ENCODE measurements at places on chromosomes 3 and 15. TPM values are rescaled to one million over a fixed set of nuclear protein-coding genes. Genes with fewer than 3 reads are reported as not detected.

Gene COL7A1
- 3.2 TPM for total RNA-seq

Gene AMIGO3
- total RNA-seq, result not detected

Gene NPAP1
- total RNA-seq, result not detected

Gene RASL12
- not detected for total RNA-seq

Gene SERINC4
- total RNA-seq, result 0.61 TPM

Gene CRABP1
- 1.7 TPM for total RNA-seq

Gene CCDC80
- 0.47 TPM for total RNA-seq

Gene C3orf22
- total RNA-seq, result not detected

Gene PTPN23
- total RNA-seq, result 29.9 TPM

Gene C3orf70
- total RNA-seq, result not detected

Gene EXD1
- total RNA-seq, result 0.32 TPM

Gene LMAN1L
- total RNA-seq, result 0.27 TPM

All from activated naive CD4-positive, alpha-beta T cell treated with anti-CD3 and anti-CD28 coated beads, Interleukin-2, amount 50 U/mL, for 72 hours (primary cell).